GM04504 (cell line): ENCODE measurements at places on chromosomes 1 and 21.

DNA sequence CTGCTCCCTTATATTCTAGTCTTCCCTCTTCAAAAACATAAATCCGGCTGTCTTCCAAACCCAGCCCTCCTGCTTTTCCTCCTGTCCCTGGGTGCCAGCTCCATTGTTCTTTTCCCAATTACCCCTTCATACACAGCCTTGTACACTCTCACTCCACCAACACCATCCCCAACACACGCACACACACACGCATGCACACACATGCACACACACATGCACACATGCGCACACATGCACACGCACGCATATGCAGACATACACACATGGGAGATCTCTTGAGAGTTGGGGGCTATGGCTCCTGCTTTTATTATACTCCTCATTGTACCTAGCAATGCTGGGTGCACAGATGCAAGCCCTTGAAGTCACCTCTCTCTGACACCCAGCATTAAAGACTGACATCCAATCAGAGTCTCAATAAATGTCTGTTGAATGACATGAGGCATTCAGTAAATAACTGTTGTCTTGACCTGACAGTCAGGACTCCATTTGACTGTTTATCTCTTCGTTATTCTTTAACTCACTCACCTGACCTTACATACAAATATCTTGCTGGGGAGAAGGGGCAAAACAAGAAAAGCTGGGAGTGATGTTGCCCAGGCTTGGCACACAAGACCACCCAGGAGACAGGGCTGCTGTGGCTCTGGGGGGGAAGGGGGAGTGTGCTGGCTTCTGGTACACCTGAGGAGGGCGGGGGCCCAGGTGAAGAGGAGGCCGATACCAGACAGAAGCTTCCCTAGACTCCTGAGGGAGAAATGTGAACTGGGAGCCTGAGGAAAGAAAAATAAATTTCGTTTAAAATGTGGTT, 16.0 kb downstream of the ABCA4 start:
- no peak for DNase-seq

DNA sequence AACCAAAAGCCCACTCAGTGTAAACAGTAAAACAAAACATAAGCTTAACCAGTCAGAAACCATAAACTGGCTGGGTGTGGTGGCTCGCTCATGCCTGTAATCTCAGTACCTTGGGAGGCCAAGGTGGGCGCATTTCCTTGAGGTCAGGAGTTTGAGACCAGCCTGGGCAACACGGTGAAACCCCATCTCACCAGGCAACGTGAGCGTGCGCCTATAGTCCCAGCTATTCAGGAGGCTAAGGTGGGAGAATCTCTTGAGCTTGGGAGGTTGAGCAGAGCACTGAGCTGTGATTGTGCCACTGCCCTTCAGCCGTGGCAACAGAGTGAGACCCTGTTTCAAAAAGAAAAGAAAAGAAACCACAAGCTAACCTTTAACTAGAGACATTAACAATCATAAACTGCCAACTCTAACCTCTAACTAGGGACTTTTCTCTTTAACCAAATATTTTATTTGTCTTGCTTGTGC, 13.1 kb upstream of the PRRC2C start:
- no peak for DNase-seq

DNA sequence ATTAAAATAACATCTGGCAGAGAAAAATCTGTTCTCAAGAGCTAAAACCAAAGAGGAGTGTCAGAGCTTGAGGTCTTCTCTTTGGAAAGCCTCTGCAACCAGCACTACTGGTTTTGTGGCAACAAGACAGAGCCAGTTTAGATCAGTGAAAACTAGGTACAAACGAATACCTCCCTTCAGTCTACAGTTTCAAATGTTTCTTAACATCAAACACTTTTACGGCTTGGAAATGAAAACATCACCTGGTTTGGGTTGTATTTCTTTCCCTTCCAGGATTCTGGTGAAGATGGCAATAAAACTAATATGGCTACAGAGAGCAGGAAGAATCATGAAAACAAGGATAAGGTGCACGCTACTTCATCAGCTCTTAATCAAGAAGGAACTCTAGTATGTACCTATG, 339.4 kb upstream of the ESRRG start:
- DNase-seq, result no peak

GRCh38 chr1:75745276-75745675, 20.8 kb downstream of the ACADM start:
- no peak for DNase-seq

DNA sequence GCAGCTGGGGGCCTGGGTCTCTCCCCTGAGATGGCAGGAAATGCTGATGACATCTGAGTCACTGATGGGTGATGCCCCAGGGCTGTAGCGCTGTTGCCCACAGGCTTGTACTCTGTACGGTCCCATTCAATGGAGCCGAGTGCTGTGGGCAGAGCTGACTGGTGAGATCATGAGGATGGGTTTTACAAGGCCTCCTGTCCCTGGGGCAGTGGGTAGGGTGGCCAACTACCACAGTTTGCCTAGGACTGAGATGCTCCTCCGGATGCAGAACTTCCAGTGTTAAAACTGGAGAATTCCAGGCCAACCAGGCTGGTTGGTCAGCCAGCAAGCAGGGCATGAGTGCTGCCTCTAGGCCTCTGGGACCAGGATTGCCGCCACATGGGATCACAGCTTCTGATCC, 9.2 kb downstream of the PHLDA3 start:
- DNase-seq, result no peak

DNA sequence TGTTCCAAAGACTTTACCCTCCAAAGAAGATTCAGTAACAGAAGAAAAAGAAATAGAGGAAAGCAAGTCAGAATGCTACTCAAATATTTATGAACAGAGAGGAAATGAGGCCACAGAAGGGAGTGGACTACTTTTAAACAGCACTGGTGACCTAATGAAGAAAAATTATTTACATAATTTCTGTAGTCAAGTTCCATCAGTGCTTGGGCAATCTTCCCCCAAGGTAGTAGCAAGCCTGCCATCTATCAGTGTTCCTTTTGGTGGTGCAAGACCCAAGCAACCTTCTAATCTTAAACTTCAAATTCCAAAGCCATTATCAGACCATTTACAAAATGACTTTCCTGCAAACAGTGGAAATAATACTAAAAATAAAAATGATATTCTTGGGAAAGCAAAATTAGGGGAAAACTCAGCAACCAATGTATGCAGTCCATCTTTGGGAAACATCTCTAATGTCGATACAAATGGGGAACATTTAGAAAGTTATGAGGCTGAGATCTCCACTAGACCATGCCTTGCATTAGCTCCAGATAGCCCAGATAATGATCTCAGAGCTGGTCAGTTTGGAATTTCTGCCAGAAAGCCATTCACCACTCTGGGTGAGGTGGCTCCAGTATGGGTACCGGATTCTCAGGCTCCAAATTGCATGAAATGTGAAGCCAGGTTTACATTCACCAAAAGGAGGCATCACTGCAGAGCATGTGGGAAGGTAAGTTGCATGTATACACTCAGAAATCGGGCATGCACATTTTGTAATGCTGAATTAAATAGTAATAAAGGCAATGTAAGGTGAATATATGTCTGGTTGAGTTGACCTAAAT, 97.2 kb downstream of the ZFYVE9 start:
- DNase-seq, result no peak

DNA sequence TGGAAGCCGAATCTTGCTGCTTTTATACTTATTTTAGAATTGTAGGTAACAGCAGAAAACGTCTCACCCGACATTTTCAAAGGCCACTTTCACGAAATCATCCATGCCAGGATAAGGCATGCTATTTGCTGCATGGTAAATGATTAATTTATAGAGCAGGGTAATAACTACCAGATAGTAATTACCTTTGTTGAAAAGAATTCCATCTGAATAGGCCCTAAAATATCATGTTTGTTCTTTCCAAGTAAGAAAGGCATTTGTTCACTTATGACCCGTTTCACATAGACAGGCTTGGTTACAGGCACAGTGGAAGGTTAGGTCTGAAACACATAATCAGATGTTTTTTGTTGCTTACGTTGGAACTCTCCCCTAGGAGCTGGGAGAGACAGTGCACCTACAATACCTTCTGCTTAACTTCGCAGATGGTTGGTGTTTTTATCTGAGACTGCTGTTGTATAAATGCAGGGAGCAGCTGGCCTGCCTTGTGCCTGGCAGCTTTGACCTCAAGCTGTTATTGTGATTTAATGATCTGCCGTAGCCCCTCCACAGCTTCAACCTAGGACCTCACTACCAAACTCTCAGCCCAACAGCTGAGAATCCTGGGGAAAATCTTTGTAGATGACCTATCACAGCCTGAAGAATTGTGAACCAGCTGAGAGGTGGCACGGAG, 1.6 kb downstream of the SLC44A3 start:
- no peak for DNase-seq

DNA sequence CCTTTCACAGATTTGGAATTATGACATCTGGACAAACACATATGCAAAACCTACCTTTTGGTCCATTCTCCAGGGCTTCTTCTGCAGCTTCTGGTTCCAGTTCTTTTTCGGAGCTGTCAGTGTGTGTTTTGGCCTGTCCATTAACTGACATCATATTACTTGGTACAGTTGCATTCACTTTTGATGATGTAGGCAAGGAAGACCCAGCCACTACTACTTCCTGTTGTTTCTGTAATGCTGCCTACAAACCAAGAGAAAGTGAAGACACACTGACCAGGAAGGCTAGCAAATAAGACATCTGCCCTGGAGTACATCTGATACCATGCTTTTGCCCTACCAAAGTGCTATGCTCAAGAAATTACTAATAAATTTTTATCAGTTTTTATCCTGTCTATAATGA, 31.9 kb downstream of the ACBD3 start:
- no peak for DNase-seq

DNA sequence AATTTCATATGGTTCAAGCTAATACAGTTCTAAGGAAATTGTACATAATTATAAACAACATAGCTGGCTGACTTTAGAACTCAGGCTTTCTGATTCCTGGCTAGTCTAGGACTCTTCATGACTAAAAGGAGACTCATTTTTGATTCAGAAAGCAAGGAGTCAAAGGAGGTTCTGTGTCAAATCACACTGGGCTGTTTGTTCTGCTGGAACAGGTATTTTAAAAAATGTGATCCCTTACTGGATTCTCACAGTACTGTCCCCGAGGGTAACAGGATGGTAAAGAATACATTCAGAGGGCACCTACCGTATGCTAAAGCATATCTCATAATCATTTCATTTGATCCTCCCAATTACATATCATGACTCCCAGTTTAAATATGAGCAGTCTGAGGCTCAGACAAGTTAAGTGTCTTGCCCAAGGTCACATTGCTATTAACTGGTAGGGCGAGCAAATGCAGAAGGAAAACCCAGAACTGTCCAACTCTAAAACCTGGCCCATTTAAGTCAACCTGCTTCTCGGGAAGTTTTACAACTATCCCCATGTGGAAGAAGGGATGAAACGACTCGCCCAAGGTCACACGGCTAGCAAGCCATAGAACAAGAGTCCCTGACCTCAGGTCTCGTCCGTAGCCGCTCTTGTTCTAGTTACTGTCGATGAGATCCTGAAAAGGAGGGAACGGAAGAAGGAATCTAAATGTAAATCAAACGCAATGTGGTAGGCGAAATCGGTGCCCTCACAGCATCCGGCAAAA, 675 bp downstream of the MYSM1 start:
- DNase-seq, result no peak

GRCh38 chr1:7528386-7529198, 242.5 kb upstream of the VAMP3 start:
- no peak for DNase-seq

GRCh38 chr21:45308194-45309068, 20.7 kb upstream of the POFUT2 start:
- no peak for DNase-seq

DNA sequence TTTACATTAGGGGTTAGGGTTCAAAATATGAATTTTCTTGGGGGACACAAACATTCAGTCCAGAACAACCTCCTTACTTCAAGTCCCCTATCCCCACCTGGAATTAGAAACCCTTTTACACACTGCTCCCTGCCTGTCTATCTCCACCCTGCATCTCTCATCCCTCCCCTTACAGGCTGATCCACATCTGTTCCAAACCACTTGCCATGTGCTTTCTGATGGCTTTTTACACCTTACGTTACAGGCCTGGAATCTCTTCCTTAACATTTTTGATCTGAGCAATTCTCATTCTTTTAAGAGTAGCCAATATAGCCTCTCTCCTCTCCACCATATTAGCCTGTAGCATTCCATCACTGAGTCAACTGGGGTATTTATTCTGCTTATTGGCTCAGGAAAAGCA, 122.0 kb downstream of the PTBP2 start:
- no peak for DNase-seq

GRCh38 chr21:16811970-16812369, 700.9 kb upstream of the CXADR start:
- no peak for DNase-seq

DNA sequence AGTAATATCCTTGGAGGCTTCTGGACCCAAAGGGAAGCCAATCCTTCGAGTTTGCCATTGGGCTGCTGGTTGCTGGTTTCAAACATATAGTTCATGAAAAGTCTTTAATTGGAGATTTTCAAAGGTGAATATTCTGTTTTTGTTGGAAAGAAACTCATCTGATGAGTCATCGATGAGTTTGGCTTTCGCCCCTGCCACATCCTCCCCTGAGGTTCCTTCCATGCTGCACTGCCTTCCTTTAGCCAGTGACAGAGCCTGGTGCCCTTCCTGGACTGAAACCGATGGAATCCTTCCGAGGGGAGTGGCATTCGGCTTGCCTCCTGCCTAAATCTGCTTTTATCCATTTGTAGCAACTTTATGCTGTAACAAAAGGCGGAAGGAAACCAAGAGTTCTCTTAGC, 550.0 kb downstream of the KIF26B start:
- no peak for DNase-seq

DNA sequence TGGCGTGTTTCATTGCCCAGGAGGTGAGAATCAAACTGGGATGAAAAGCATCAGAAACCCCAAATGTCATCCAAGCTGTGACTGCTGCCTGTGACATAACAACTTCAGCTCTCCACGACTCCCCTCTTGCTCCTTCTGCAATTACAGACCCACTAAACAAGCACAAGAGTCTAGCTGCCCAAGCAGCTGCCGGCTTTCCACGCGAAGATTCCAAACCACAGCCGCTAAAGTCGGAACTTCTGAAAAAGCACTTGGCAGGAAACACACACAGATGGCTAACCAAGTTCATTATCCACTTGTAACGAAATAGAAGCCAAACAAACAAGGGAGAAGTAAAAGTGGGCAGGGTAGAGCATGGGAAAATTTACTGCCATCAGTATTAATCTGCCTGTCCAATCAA, 198.1 kb downstream of the SLC35F3 start:
- no peak for DNase-seq

- DNase-seq, result no peak
Measured at GRCh38 chr1:182723200-182723599, 38.8 kb upstream of the RGS8 start.
